ENCODE measurements at places on chromosomes 11 and 22.
A peak's percentile ranks its signal among the peaks of the same experiment; 100 is the strongest.

GRCh38 chr11:128686745-128687177, 7.1 kb upstream of the FLI1 start:
- DNase-seq, result no peak

GRCh38 chr11:66011785-66012303, at the start of gene CST6:
TSS of gene CST6 (plus strand) at chr11:66012008. CDS start at chr11:66012045, 37 bp downstream.
- no peak for DNase-seq

DNA sequence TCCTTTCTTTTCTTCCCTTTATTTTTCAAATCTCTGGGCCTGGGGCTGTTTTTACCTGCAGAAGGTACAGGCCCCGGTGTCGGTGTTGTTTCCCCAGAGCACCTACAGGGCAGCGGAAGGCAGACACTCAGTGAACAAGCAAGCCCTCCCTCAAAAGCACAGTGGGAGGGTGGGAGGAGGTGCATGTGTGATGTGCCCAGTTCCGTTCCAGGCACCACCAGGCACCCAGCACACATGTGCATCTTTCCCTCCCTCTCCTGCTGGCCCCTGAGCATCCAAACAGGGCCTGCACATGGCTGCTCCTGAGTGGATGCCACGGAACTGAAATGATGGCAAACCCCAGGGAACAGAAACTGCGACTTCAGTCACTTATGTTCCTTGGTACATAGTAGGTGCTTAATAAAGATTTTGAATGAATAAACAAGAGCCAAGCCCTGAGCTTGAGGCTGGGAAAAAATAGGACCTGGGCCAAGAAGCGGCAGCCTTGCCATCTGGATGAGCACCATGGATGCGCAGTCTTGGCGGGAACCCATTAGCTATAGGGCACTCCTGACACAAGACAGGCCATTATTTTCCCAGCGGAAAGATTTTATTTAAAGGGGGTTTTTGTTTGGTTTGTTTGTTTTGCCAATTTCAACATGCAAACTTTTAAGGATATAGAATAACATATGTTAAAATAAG, 47.8 kb downstream of the ARRB1 start:
- DNase-seq, result no peak

- peak; percentile 64 for DNase-seq
Measured at GRCh38 chr22:39170825-39171622, 18.5 kb upstream of the CBX7 start.

- peak; percentile 51 for DNase-seq
Measured at GRCh38 chr11:121591405-121592033, 138.8 kb upstream of the SORL1-AS1 start.

DNA sequence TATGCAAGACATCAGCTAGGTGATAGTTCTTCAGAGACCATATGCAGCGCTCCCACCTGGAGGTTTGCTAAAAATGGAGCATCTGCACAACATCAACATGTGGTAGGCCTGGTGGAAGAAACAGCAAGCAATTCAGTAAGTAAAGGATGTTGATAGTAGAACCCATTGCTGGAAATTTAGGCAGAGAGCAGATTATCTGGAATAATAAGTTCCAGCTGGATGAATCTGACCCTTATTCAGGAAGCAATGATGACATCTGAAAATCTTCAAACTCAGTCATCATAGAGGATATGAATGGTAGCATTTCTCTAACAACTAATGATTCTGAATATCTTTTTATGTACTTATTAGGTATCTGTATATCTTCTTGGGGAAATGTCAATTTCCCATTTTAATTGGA, 225.2 kb upstream of the ANO3 start:
- DNase-seq, result no peak

- DNase-seq, result no peak
Measured at GRCh38 chr11:11409901-11410300, 56.9 kb upstream of the CSNK2A3 start.

- DNase-seq, result no peak
Measured at GRCh38 chr11:26095340-26095739, 236.6 kb upstream of the ANO3 start.

- DNase-seq, result no peak
Measured at GRCh38 chr11:70064726-70065317, 13.3 kb upstream of the ANO1 start.

DNA sequence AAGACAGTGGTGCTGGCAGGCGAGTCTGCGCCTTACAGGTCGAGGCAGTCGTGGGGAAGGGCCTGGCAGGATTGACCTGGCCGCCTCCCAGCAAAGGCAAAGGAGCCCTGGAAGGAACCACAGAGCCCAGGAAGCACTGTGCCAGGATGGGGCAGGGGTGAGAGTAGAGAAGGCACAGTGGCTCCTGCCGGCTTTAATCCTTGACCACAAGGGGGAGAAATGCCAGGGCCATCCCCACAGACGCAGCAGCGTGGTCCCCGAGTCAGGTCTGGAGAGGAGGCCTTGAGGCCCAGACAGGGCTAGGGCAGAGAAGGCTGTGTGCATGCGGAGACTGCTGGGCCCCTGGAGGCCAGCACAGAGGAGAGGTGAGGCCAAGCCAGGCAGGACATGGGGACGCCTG, 9.9 kb upstream of the NDUFS8 start:
- DNase-seq, result no peak

DNA sequence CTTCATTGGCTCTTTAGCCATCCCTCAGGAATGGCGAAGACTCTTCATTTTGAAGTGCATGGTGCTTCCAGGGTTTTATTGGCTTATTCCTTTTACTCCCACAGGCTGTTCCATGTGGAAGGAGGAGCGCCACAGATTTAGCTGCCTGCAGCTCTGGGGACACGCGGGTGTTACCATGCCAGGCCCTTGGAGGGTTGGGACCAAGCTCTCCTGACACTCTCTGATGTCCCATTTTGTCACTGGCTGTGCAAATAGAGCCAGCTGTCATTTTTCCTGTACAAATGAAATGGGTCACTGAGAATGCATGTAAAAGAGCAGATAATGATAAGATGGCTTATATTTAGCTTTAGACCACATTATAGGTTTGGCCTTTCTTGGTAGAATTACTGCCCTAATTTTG, 9.2 kb downstream of the THYN1 start:
- no peak for DNase-seq

GRCh38 chr11:109729761-109730160, 307.8 kb downstream of the C11orf87 start:
- no peak for DNase-seq

- DNase-seq, result no peak
Measured at GRCh38 chr11:119831011-119831410, 102.0 kb upstream of the NECTIN1 start.

DNA sequence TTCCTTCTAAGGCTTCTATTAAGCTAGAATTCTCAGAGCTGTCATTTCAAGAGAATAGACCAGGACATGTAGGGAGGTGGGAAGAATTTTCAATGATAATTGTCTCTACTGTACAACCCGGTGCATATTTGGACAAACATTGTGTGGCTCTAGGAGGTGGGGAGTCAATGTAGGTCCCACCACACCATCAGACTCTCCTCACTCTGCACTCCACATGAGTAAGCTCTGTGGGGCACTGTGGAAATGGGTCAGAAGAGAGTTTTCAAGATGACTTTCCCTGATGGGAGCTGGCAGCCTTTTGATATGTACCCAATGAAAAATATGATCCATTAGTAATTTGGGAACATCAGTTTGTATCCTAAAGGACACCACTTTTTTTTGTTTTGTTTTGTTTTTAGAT, 33.2 kb downstream of the OR2AG2 start:
- DNase-seq, result no peak

DNA sequence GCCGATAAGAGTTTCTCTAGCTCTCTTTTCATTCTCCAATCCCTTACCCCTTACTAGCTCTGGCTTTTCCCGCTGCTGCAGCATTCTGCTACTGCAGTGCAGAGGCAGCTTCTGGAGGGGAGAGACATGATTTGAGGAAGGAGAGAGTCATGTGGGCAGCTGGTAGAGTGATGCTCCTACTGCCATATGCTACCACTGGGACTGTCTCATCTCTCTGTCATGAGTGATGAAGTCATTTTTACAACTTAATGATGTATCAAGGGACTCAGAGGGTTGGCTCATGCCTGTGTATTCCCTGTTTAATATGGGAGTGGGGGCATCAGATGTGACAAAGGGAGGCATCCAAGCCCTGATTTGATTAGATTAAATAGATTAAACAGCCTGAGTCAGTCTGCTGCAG, 11.3 kb downstream of the SLC17A6 start:
- DNase-seq, result no peak

- DNase-seq, result no peak
Measured at GRCh38 chr11:127223026-127223425, 222.5 kb upstream of the KIRREL3 start.

DNA sequence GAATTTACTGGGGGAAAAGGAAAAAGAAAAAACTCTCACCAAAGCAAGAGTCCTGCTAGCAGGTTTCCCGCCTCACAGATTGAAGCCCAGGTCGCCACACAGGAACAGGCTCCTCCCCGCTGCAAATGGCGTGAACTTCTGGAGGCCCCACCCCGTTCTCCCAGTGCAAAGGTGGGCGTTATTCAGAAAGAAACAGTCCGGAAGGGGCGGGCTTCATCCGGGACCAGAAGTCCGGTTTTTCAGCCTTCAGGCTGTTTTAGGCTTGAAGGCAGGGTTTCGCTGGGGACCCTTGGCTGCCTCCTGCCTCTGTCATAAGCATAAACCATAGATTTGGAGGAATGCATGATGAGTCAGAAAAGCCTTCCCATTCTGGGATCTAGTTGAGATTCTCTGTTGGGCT, 148.3 kb upstream of the POU2AF2 start:
- no peak for DNase-seq

DNA sequence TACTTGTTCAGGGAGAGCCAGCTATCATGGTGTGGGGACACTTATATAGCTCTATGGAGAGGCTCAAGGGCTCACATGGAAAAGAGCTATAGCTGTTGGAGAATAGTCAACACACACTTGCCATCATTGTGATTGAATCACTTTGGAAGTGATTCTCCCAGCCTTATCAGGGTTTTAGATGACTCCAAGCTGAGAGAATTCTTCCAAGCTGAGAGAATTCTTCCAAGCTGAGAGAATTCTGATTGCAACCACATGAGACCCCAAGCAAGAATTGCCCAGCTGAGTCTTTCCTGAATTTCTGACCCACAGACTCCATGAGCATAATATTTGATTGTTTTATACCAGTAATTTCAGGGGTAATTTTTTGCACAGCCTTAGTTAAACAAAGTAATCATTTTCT, 1318.3 kb upstream of the RAG2 start:
- DNase-seq, result no peak

GRCh38 chr11:8235925-8236324, 27.8 kb downstream of the LMO1 start:
- no peak for DNase-seq

DNA sequence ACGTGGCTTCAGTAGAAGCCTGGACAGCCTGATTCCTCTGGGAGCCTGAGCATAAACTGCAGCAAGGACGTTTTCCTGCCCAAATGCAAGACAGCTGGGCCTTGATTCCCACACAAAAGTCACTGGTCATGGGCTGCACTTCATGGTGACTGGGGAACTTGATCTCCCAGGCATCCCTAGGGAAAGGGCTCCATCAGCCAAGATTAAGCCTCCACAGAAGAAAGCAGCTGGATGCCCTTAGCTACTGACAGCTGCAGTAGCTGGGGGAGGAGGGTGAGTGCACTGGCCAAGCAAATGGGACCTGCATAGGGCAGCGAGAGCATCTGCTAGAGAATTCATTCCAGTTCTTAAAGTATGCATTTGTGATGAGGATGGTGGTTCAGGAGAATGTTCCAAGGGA, 267.4 kb upstream of the ISX start:
- no peak for DNase-seq

DNA sequence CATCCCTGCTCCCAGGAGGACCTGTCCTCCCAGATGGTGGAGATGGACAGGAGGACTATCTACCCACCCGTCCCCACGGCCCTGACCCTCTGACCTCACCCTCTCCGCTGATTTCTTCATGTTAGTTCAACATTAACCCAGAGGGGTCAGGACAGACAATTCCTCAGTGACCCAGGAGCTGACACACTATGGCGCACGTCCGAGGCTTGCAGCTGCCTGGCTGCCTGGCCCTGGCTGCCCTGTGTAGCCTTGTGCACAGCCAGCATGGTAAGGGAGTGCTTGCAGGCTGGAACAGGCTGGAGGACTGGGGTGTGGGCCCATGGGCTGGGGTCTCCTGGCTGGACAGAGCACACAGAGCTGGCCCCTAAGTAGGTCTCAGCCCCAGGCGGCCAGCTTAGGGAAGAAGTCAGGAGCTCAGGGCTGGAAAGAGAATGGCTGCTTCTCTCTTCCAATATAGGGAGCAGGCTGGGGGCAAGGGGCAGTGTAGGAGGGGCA, at the start of gene F2:
Gene F2 (plus strand): TSS at position 166 of the 495 bp plus-strand sequence. CDS start 23 bp downstream, at position 189.
- DNase-seq, result no peak

GRCh38 chr11:63944987-63945386, 6.2 kb downstream of the NAA40 start:
- no peak for DNase-seq

DNA sequence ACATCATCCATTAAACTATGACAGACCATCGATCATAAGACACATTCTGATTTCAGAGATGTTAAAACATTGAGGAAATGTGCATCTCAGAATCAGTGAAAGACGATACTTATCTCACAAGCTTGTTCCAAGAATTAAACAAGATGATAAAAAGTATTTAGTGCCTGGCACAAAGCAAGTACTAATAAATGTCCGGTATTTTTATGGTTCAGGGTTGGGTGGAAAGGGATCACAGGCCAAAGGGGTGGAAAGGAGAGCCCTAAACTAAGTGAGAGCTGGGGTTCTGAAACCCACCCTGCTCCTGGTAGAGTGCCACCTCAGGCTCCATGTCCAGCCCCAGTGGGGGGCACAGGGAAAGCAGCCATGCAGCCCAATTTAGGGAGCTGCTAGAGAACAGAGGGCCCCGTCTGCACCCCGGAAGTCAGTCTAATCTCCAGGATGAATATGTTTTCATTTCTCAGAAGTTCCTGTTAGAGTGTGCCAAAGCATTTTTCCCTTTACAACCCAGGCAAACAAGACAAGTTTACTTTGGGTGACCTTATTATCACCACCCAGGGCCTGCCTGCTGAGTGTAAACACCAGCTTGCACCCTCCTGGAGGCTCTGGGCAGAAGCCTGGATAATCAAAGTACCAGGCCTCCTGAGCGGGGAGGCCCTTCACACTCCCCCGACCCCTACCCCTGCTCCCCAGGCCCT, 3.8 kb upstream of the CREB3L1 start:
- DNase-seq, result no peak

GRCh38 chr22:29780220-29780619, 13.1 kb downstream of the UQCR10 start:
- DNase-seq, result no peak

- no peak for DNase-seq
Measured at GRCh38 chr11:86138958-86139357, 70.1 kb upstream of the PICALM start.
